ENCODE measurements at places on chromosomes 3 and 15.

- no peak for DNase-seq
These were observed 1398.0 kb upstream of the ALCAM start for GRCh38 chr3:103968751-103969150.

- no peak for DNase-seq
These were observed 85.4 kb upstream of the ABHD2 start for GRCh38 chr15:89002830-89003229.

GRCh38 chr3:134453631-134454030 is 32.2 kb downstream of the ANAPC13 start:
- DNase-seq, result no peak

GRCh38 chr3:27253831-27254230 is 115.4 kb downstream of the NEK10 start:
- no peak for DNase-seq

GRCh38 chr3:9345041-9345440 is 17.8 kb upstream of the THUMPD3 start:
- no peak for DNase-seq

- no peak for DNase-seq
These were observed 9.2 kb downstream of the BTBD1 start for GRCh38 chr15:83057696-83058376.

Measured in renal cortex interstitium (tissue), 15 donors.